NCI-H1092 treated with DMSO at 0.1 percent for 48 hours (cell line): ENCODE measurements at places on chromosomes 3 and 15.

- DNase-seq: no peak
Observed at GRCh38 chr3:157559401-157559800, 56.2 kb upstream of the VEPH1 start.

DNA sequence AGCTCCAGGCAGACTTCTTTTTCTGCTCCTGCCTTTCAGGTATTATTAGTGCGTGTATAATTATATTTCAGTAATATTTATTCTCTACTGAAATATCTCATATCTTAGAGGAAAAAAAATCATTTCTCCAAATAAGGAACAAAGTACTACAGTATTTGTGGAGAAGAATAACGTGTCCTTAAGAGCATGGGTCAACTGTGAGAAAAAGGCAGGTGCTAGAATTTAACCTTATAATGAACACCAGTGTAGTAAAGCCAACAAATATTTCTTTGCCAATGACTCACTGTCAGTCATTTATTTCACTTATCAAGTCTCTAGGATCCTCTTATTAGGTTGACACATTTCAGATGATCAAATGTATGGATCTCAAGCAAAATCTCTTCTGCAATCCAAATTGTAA is 183.4 kb downstream of the GREM1 start:
- DNase-seq: no peak

DNA sequence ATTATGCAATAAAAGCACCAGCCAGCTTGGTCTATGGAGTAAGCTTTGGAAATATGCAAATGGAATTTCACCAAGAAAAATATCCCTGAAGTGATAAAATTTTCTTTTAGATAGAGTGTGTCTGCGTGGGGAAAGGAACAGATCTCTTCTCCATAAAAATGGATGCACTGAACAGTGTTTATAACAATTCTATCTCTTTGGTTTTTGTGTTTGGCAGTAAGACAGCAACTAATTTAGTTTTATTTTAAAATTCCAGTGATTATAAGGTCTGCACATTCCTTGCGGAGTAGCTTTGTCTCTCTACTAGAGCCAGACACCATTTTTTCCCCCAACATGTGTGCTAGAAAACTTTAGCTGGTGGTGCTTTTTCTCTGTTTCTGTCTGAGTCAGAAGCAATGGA is 712.4 kb downstream of the GRM7 start:
- DNase-seq: no peak

DNA sequence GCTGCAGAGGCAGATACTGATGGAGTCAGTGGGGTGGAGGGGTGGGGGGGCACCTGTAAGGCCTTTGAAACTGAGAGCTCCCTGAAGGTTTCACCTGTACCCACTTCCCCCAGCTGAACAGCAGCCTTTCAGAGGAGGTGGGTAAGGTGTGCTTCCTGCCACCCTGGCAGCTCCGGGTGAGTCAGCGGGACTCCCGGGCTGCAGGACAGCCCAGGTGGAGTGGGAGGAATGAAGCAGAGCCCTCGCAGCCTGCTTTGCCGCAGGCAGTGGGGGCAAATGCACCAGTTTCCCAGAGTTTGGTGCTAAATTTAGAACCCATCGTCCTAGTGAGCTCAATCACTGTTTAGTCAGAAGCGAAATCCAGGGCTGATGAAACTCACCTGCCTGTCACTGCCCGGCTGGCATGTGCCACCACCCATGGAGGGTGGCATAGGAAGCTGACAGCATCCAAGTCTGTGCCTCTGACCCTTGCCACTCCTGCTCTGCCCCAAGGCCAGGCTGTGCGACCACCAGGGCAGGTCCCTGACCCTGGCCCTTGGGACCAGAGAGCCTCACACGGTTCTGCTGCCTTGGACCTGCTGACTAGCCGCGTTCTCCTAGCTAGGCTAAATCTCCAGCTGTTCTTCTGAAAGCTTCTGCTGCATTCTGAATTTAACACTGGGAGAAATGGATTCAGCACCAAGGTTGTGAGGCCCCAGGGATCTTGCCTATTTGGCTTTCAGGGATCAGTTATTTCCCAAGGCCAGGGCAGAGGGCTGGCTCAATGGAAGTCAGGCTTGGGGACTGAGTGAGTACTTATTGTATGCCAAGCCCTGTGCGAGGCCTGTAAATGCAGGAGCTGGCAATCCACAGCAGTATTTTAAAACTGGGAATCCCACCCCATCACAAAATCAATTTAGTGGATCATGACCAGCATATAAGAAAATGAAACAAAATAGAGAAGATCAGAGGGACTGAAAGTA is 67.3 kb upstream of the RASGRF1 start:
- no peak for DNase-seq

GRCh38 chr3:35417080-35417479 is 222.2 kb upstream of the ARPP21 start:
- no peak for DNase-seq

DNA sequence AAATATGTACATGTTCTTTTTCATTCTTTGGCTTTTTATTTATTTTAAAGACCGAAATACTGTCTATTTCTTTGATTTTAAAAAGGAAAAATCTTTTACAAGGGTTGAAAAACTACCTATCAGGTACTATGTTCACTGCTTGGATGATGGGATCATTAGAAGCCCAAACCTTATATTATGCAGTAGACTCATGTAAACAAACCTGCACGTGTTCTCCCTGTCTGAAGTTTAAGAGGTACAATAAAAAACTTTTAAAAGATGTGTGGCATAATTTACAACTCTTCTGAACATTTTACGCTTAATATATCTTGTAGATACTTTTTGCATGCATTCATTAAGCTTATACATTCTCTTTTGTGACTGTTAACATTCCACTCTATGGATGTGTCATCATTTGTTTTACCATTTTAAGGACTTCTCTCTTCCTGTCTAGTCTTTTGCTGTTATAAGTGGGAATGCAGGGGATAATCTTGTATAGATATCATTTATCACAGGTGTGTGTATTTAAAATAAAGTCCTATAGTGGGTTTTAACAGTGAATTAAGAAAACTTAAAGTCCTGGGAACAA is 6.2 kb downstream of the MGA start:
- DNase-seq: no peak

DNA sequence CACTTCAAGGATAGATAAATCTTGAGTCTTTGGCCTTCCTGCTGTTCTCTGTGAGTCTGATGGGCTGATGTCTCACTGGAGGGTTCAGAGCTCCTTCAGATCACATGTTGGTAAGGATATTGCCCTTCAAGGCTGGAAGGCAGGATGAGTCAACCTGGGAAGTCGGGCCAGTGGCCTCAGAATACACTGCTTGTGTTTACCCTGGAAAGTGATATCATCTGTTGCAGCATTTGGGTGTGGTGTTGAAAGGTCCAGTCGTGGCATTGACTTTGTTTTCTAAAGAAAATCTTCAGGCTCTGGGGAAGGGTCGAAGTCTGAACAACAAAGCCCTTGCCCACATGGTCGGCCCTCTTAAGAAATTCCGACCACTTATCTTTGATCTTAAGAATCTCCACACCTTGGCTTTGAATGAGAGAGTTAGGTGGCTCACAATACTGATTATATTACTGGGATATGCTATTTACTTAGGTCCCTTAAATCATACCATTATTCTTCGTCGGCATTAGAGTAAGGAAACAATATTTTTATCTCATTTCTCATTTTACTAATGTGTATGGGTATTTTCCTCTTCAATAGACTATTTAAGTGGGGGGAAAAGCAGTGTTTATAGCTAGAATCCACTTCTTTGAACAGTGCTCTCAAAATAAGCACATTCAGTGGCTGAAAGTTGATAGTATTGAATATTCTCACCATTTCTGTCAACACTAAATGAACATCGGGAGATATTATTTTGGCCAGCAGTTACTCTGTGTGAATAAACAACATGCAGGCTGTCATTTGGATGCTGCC is 303.9 kb upstream of the RASGRP1 start:
- no peak for DNase-seq

- no peak for DNase-seq
Observed at GRCh38 chr3:128965818-128966217, 28.1 kb downstream of the CFAP92 start.

DNA sequence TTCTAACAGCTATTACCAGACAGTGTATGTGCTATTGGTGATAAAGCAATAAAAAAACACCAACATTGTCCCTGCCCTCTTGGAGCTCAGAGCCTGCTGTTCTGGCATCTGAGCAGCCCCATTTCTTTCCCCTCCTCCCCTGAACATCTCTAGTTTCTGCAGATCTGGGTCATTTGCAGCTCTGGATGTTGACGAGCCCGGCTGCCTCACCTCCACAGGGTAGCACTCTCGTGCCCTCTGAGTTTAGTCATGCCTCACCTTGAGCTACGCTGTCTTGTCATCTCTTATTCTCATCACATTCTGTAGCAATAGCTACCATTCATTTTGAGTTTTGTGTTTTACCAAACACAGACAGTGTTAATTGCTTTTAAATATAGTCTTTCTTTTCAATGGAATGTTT is 30.0 kb upstream of the GPR171 start:
- no peak for DNase-seq

DNA sequence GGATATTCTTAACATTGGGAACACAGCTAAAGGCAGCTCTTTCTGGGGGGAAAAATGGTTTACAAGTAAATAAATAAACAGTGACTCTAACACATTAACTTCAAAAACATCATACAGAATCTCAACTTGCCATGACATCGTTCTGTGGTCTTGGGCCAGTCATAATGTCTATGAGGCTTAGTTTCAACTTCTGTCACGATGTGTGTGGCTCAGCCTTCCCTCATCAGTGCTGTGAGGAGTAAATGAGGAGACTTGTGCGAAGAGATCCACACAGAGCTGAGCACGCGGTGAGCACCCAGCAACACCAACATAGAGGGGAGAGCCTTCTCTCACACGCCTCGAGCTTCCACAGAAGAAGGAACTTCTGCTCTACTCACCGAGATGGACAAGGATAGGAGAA is 49.0 kb downstream of the DZIP1L start:
- no peak for DNase-seq
